Fibroblast of skin of left quadriceps (primary cell): ENCODE measurements at places on chromosomes 6 and 20.

GRCh38 chr6:167581637-167582036 is 245.1 kb upstream of the AFDN start:
- no peak for DNase-seq

GRCh38 chr6:131923356-131923755 is 27.8 kb downstream of the CCN2 start:
- peak; percentile 22 for DNase-seq

- no peak for DNase-seq
Measured at GRCh38 chr6:69704916-69705315, 91.9 kb downstream of the LMBRD1 start.

- DNase-seq = no peak
Measured at GRCh38 chr6:53790886-53791285, 3.9 kb upstream of the LRRC1 start.

GRCh38 chr20:62215020-62215990 is 4.8 kb downstream of the HRH3 start:
- DNase-seq = no peak

- DNase-seq = no peak
Measured at GRCh38 chr6:108247965-108248536, 12.8 kb downstream of the SNX3 start.

- DNase-seq = no peak
Measured at GRCh38 chr6:87487555-87487954, 14.8 kb downstream of the SLC35A1 start.

GRCh38 chr20:15396026-15396425 is 1058.6 kb upstream of the FLRT3 start:
- DNase-seq = no peak

- DNase-seq = no peak
Measured at GRCh38 chr6:16583144-16583762, 178.0 kb downstream of the ATXN1 start.

- no peak for DNase-seq
Measured at GRCh38 chr6:88914895-88915598, 48.4 kb downstream of the RNGTT start.

- no peak for DNase-seq
Measured at GRCh38 chr20:45268531-45268930, 14.2 kb upstream of the SLPI start.

GRCh38 chr6:150123645-150124044 is 19.2 kb upstream of the PPP1R14C start:
- DNase-seq = no peak

- no peak for DNase-seq
Measured at GRCh38 chr6:25449774-25450173, 170.6 kb downstream of the CARMIL1 start.

DNA sequence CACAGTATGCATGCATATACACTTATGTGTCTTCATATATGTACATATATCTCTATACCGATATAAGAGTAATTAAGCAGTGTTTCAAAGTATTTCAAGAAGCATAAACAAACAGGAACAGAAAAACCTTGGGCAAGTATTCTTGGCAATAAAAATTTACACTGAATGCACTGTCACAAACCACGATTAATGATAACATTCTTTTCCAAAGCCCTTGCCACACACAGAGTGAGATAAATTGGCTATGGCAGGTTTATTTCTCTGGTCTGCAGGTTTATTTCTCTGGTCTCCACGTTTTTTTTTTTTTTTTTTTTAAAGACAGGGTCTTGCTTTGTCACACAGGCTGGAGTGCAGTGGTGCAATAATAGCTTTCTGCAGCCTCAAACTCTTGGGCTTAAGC is 73.0 kb downstream of the PPP1R3G start:
- DNase-seq = peak; percentile 16

DNA sequence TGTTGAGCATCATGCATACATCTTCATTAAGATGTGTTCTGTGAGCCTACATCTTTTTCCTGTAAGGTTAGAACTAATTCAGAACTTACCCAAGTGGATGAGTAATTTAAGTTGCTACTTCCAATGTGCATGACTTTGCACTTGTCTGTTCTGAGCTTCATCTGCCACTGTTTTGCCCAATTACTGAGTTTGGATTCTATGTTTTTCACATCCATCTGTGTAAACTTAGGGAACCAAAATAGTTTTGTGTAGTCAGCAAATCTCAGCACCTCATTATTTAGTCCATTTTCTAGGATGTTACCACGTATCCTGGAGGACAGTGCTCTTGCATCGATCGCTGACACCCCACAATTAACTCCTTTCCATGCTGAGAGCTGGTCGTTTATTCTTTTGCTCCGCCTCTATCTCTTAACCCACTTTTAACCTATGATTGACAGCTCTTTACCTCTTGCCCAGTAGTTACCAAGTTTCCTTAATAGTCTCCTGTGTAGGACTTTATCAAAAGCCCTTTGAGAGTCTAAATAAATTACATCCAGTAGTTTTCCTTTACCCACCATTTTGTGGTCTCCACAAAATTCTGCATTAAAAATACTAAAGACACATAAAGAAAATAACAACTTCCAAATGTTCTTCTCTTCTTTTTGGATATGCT is 44.2 kb upstream of the CITED2 start:
- DNase-seq = no peak
